ENCODE measurements at places on chromosomes 7 and 10.

DNA sequence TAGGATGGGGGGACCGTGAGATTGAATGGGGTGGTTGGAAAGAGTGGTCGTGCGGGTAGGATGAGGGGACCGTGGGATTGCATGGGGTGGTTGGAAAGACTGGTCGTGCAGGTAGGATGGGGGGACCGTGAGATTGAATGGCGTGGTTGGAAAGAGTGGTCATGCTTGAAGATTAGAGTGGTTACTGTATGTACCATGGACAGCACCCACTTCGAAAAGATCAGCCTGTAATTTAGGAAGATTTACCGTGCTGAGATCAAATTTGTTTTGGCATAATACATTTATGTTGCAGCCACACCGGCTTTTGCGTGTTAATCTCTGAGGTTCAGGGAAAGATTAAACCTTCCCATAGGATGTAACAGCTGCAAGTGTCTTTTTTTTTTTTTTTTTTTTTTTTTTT is 495.2 kb upstream of the ADARB2 start:
- DNase-seq = no peak

- no peak for DNase-seq
These were observed 519.1 kb downstream of the NRG3 start for GRCh38 chr10:82394122-82394521.

GRCh38 chr7:19369182-19369581 is 224.0 kb upstream of the FERD3L start:
- no peak for DNase-seq

DNA sequence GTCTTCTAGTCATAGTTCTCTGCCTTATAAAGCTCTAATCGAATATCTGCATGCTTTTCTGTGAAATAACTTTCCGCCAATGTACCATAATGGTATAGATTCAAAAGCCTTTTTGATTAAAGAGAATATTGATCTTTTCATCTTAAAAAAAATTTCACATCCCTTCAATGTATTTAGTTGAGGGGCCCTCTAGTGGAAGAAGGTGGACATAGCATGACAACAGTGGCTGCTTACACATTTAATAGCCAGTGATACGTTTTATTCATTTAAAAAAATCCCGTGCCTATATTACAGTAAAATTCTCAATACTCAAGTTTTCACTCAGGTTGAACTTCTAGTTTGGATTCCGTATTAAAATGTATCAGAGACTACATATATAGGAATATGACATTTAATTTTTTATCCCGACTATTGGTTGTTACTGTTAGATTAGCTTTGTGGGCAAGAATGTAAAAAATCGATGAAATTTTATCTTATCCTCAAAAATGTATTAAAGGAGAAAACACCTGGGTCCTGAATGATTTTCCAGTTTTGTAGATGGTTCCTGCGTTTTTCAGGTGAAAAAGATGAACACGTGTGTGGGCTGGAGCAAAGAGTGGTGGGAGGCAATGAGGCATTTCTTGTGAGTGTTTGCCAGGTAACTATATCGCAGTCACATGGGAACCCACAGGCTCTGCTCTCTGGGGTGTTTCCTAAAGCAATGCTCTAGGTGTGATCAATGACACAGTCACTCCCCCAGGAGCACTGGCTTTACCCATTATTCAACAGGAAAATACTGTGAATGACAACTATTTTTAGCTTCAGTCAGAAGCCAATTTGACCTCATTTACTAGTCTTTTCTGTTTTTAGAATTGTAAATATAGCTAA is 24.1 kb upstream of the PNLIP start:
- no peak for DNase-seq

DNA sequence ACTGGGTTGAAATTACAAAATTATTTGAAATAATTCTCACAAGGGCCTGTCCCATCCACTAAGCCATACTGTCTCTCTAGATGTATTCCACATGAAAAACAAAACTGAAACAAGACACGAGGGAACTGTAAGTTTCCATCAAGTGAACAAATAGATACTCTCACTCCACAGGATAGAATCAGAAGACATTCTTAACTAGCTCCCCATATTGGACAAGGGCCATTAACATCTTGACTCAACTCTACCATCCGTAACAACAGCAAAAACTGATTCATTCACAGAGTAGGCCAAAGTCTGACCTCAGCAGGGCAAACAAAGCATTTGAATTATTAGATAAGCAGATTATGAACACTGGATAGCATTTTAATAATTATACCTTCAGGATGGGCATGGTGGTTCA is 29.1 kb downstream of the UBE2H start:
- DNase-seq = no peak

DNA sequence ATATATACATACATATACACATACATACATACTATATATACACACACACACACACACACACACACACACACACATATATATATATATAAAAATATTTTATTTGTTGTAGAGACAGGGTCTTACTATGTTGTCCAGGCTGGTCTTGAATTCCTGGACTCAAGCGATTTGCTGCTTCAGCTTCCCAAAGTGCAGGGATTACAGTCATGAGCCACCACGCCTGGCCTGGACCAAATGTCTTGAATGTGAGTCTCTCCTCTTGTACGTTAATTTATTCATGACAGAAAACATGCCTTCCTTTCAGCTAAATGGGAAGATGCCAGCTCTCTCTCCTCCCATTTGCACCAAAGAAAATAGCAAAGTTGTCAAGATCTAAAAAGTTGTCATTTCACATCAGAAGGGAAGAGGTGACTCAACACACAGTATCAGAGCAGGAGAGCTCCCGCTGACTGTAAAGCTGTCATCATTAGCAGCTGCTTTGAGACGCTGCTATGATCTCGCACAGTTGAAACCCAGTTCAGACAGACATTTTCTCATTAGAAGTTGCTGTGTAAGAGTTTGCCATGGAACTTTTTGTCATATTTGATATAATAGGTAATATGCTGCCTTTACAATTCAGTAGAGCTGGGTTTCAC is 224.3 kb downstream of the SFMBT2 start:
- DNase-seq = no peak

All from caudate nucleus (tissue), 63 donors.